Esophagus squamous epithelium (tissue), 5 donors: ENCODE measurements at places on chromosomes 7 and 10.

- DNase-seq = no peak
Observed at GRCh38 chr7:96992192-96993005, 13.0 kb upstream of the DLX6 start.

GRCh38 chr7:116797612-116798011 is 64.8 kb upstream of the CAPZA2 start:
- no peak for DNase-seq

- DNase-seq = peak; percentile 3
Observed at GRCh38 chr7:80722616-80723195, 84.3 kb downstream of the CD36 start.

DNA sequence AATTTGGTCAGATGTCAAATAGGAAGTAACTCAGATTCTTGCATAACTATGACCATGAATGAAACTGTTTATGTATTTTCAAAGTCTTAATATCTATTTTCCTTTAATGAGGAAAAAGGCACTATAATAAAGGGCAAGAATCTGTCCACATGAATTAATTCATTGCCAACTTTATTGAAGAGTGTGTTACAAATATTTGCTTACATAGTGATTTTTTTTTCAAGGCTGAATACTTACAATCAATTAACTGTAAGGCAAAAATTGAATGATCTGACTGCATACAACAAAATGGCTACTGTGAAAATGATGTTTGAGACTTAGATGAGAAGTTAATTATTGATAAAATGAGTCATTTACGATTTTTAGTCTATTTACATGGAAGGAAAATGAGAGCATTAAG is 475.0 kb downstream of the DNAJB9 start:
- no peak for DNase-seq

GRCh38 chr7:7099584-7100014 is 82.7 kb upstream of the C1GALT1 start:
- no peak for DNase-seq

DNA sequence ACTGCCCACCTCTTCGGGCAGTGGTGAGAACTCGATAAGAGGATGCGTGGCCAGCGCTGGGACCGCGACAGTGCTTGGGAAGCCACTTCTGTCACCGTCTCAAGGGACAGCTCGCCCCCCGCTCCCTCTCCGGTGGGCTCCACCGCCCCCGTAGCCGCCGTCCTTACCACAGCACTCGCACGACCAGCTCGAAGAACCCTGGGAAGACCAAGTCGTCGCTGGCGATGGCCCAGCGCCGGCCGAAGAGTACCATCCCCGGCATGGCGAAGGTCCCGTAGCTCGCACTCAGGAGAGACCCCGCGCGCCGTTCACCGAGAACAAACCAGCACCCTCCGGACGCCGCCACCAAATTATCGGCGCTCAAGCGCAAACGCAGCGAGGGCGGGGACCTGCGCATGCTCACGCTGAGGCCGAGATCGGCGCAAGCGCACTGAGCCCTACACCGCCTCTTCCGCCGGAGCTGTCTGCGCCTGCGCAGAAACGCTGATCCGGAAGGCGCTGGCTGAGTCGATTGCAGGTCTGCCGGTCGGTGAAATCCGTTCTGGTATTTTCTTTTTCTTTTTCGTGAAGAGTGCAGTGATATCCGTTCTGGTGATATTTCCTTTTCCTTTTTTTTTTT is at the start of gene DAGLB:
DAGLB (minus strand) TSS at position 374 of the 619 bp plus-strand sequence; CDS start at position 262, 112 bp downstream.
- DNase-seq = peak; percentile 40

GRCh38 chr7:3895341-3896116 is 594.5 kb downstream of the SDK1 start:
- DNase-seq = no peak

DNA sequence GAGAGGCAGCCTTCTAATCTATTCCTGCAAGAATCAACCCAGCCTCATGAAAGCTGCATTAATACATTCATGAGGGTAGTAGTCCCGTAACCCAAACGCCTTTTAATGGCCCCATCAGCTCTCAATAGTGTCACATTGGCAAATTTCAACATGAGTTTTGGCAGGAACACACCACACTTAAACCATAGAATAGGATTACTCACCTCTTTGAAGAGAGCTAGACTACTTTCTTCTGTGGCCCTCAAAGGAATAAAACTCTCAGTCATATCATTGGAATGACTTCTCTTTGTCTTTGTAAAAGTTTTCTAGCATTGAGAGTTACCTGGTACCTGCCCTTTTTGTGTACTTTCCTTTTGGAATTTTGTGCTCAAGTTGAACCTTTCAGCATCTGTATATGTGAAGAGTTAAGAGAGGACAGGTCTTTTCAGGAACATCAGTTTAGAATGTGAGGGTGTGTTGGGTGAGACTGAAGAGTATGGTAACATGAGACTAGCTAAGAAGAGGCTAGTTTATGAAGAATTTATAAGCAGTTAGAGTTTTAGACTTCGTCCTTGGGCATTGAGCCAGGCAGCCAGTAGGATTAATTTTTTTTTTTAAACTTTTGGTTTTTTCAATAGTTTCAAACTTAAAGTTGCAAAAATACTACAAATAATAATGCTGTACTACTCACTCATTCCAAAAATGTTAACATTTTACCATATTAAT is 92.6 kb downstream of the MLLT10 start:
- no peak for DNase-seq

DNA sequence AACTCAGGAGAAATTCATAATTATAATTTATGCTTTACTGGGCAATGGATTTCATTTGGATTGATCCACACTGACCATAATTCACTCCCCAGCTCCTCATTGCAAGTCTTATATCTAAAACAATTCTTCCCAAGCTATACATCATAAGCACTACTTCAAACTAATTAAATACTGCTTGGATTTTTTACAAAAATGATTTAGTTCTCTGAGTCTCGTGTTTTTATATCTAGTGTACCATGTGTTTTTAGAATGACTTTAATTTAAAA is 443.8 kb downstream of the GPAM start:
- DNase-seq = no peak

- no peak for DNase-seq
Observed at GRCh38 chr10:14124941-14125340, 205.8 kb downstream of the FRMD4A start.
